ENCODE measurements at places on chromosomes 11 and 22. TPM values are rescaled to one million over a fixed set of nuclear protein-coding genes. Genes with fewer than 3 reads are reported as not detected.

Gene NEFH
- 0.31 TPM for total RNA-seq

Gene ANKK1
- total RNA-seq = 1.6 TPM

Gene TBX10
- not detected for total RNA-seq

Gene RASGRP2
- not detected for total RNA-seq

Gene OR51B4
- not detected for total RNA-seq

Gene MYBPC3
- total RNA-seq = not detected

Gene CARD16
- 5.5 TPM for total RNA-seq

Gene PANX3
- not detected for total RNA-seq

Gene KMT5B
- 12.5 TPM for total RNA-seq

Gene HPX
- not detected for total RNA-seq

Gene PATE2
- not detected for total RNA-seq

Gene TPBGL
- total RNA-seq = not detected

Gene ACR
- not detected for total RNA-seq

Gene MYO7A
- 0.30 TPM for total RNA-seq

Gene CLP1
- 22.4 TPM for total RNA-seq

Gene CCDC73
- not detected for total RNA-seq

Gene USP47
- total RNA-seq = 24.1 TPM

Gene SEPTIN3
- total RNA-seq = 0.08 TPM

Gene OR51B2
- total RNA-seq = not detected

Gene MGAT3
- total RNA-seq = not detected

Gene NRIP3
- total RNA-seq = 1.7 TPM

Gene TRIM44
- total RNA-seq = 21.7 TPM

Gene CASP5
- not detected for total RNA-seq

Gene ARHGAP8
- 15.6 TPM for total RNA-seq

Gene C2CD3
- 11.4 TPM for total RNA-seq

Gene MMP8
- not detected for total RNA-seq

Gene FAM181B
- total RNA-seq = 1.2 TPM

Gene OR52A1
- not detected for total RNA-seq

Gene EIF3M
- 548 TPM for total RNA-seq

Gene SYCE3
- total RNA-seq = not detected

Gene PRSS23
- 65.4 TPM for total RNA-seq

Gene AIP
- total RNA-seq = 43.6 TPM

Gene GLB1L2
- 1.2 TPM for total RNA-seq
